ENCODE measurements at places on chromosomes 7 and 10.
A peak's percentile ranks its signal among the peaks of the same experiment; 100 is the strongest.

- DNase-seq: no peak
Observed at GRCh38 chr7:116812860-116813259, 49.5 kb upstream of the CAPZA2 start.

- DNase-seq: no peak
Observed at GRCh38 chr10:124388476-124388822, 30.3 kb downstream of the OAT start.

- no peak for DNase-seq
Observed at GRCh38 chr7:91198371-91198770, 65.9 kb upstream of the FZD1 start.

DNA sequence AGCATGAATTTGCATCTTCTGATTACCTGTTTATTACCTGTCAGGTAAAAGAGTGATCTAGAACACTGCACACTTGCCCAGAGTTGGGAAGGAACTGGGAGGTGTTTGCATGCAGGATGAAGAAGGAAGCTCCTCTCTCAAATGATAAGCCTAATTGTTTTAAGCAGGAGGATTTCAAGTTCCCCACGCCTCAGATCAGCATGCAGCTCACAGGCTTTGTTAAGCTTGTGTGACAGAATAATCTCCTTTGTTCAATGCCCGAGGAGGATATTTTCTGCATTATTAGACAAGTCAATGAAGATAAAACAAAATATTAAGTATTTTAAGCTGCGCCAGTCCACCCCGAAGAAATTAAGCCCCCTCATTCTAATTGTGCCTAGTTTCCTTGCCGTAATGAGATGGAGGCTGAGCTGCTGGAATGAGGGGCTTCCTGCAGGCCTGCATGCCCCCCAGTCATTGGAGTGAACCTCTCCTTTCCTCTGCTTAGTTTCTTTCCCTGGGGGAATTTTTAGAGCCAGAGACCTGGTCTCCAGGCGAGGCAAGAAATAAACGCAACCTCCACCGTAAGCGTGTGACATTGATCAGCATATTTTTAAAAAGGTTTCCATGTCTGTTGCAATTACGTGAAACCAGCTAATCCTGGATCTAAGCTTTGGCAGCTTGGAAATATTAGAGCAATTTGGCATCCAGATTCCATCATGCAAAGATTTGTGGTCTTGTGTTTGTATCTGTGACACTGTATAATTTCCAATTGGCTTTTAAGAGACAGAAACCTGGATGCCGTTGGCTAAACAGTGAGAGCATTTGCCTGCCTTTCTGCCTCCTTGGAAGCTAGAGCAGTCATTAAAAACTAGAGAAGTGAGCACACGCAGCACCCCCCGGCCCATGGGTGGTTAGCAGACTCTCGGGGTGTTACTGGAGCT lies 376.0 kb downstream of the GALNT17 start:
- no peak for DNase-seq

GRCh38 chr7:27842094-27842692 lies 102.2 kb downstream of the TAX1BP1 start:
- DNase-seq: no peak

- DNase-seq: no peak
Observed at GRCh38 chr7:2431260-2431867, 28.0 kb downstream of the CHST12 start.

DNA sequence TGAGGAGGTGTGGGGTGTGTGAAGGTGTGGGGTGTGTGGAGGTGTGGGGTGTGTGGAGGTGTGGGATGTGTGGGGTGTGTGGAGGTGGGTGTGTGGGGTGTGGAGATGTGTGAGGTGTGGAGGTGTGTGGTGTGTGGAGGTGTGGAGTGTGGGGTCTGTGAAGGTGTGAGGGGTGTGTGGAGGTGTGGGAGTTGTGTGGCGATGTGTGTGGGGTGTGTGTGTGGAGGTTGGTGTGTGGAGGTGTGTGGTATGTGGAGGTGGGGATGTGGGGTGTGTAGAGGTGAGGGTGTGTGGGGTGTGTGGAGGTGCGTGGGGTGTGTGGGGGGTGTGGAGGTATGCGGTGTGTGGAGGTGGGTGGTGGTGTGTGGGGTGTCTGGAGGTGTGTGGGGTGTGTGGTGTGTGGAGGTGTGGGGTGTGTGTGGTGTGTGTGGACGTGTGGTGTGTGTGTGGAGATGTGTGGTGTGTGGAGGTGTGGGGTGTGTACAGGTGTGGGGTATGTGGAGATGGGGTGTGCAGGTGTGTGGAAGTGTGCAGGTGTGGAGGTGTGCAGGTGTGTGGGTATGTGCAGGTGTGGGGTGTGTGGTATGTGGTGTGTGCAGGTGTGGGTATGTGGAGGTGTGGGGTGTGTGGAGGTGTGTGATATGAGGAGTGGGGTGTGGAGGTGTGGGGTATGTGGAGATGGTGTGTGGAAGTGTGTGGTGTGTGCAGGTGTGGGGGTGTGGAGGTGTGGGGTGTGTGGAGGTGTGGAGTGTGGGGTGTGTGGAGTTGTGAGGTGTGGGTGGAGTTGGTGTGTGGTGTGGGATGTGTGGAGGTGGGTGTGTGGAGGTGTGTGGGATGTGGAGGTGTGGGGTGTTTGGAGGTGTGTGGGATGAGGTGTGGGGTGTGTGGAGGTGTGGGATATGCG lies 34.5 kb downstream of the SPDYE17 start:
- no peak for DNase-seq

DNA sequence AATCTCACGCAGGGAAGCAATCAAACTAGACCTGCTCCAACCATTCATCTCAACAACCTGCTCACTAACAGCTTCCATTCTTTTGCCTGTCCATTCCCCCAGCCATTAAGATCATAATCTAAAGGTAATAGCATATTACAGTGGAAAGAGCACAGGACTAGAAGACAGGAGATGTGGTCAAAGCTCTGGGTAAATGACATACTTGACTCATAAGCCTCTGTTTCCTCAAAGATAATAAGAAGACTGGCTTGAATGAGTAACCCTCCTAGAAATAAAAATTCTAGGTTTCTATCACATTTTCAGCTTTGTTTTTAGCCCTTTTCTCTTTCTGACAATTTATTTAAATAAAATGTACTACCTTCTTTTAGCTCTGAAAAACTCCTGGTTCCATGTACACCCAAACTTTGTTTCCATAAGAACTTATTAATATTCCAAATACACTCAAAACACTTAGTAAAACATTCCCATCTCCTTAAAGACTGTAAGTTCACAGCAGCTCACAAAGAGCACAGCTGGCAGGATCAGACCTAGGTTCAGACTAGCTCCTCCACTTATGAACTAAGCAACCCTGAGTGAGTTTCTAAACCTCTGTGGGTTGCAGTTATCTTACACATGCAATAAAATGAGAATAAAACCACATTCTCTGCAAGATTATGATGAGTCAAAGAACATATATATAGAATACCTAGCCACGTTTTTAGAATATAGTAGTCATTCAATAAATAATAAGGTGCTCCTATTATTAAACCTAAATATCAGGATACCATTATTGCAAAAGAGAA lies 11.6 kb downstream of the FAM204A start:
- DNase-seq: no peak

DNA sequence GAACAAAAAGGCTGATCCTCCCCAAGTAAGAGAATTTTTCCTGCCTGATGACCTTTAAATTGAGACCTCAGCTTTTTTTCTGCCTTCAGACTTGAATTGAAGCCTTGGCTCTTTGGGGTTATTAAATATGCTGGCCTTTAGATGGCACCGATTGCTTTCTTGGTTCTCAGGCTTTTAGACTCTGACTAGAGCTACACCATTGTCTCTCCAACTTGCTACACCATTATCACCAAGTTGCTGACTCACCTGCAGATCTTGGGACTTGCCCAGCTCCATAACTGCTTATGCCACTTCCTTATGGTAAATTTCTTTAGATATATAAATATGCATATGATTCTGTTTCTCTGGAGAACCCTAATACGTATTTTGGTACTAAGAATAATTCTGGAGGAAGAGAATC lies 3.1 kb upstream of the ABCA13 start:
- no peak for DNase-seq

DNA sequence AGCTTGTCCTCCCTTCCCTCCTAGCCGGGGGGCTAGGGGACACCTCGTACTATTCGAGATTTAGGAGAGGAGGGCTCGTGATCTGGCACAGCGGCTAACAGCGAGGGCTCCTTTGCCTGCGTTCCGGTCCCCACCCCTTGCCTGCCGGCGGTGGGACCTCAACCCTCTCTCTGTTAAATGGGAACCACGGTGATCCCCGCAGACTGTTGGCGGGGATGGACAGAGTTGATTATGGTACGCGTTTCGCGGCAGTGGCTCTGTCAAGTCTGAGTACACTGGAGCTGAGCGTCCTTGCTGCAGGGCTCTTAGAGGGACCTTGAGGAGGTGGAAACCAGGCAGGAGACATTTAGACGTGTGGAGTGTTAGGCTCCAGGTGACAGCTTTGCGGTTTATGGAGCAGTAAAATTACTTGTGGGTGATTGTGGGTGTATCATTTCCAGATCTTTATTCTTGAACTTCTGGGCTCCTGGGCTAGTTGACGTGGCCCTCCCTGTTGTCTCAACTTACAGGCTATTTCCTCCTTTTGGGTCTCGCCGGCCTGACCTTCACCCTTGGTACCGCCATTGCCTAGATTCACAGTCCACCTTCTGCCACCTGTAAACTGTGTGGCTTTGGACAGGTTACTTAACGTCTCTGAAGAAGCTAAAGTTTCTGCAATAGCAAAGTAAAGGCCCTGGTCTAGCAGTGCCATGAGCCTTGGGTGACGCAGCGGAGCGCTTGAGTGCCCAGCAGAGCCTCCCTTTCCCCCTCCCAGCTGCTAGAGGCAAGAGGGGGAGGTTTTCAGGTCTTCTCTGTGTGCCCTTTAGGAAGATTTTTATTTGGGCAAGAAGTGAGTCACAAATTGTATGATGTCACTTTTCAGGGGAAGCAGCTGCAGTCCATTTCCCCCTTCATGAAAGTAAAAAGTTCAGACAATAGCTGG lies 739 bp downstream of the CASP7 start:
- peak; percentile 12 for DNase-seq

DNA sequence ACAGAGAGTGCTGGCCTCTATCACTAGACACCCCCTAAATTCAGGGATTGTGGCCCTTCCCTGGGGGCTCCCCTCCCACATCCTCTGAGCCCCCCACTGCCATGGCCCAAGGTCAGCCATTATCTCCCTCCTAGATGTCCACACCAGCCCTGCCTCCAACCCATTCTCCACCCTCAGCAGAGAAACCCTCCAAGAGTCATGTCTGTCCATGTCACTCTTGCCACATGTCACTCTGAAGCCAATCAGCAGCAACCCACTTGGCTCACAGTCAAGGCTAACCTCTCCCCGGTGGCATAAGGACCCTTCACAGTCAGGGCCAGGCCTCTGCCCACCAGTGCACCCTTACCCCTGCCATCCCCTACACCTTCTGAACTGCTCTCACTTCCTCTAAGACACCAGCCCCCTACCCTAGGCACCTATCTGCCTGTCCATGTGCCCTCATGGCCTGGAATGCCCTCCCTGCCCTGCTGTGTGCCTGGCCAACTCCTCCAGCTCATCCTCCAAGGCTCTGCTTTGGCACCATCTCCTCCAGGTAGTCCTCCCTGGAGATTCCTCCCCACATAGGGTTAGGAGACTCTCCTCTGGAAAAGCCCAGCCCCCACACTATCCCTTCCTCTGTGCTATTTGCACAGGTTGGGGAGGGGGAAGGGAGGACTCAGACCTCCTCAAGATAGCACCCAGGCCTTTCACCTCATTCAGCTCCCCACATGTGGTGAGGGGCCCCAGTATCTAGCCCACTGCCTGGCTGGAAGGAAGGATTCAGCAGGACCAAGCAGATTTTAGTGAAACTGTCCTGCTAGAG lies 83.7 kb downstream of the GRID1 start:
- DNase-seq: no peak

DNA sequence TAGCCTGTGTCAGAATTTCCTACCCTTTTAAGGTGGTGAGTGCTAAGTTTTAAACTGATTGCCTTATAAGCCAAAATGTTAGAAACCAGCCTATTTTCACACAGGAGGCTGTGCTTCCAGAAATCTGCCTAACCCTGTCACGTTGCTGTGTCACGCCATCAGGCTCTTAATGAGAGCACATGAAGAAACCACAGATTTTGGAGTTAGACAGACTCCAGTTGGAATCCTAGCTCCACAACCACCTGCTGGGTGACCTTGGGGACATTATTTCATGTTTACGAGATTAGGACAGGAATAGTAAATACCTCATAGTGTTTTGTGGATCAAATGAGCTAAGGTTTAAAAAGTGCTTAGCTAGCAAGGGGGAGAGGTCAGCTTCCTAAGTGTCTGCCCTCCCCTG lies 321.8 kb downstream of the DPP6 start:
- no peak for DNase-seq

DNA sequence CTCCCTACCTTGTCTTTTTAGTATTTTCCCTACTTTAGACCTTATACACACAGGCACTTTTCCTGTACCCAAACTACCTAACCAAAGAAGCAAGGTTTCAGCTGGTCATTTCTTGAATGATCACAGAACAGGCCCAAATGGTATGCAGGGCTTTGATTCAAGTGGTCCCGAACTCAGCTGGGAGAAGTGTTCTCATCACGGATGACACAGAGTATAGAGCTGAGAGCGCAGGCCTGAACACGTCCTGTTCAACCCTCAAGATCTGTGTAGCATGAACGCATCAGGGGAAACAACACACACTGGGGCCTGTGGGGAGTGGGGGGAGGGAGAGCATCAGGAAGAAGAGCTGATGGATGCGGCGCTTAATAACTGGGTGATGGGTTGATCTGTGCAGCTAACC lies 318.2 kb downstream of the SFMBT2 start:
- no peak for DNase-seq

- DNase-seq: no peak
Observed at GRCh38 chr10:76036111-76036940, 604.9 kb downstream of the LRMDA start.

GRCh38 chr10:61389887-61390286 lies 63.3 kb downstream of the TMEM26 start:
- no peak for DNase-seq

- no peak for DNase-seq
Observed at GRCh38 chr7:14137676-14138075, 148.2 kb upstream of the ETV1 start.

- DNase-seq: no peak
Observed at GRCh38 chr7:12337095-12337494, 66.6 kb downstream of the VWDE start.

GRCh38 chr7:15566476-15566875 lies 4.7 kb upstream of the AGMO start:
- no peak for DNase-seq

GRCh38 chr10:15990535-15991129 lies 130.3 kb upstream of the MINDY3 start:
- no peak for DNase-seq

DNA sequence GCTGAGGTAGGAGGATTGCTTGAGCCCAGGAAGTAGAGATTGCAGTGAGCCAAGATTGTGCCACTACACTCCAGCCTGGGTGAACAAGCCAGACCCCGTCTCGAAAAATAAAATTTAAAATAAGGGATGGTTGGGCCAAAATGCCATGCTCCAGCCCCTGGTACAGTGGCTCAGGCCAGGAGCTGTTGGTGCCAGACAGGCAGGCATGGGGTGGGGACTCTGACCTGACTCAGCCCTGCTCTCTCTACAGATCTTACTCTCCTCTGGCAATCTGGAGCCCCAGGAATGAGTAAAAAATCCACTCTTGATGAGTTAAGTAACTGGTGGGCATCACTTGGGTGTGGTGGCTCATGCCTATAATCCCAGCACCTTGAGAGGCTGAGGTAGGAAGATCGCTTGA lies 8.4 kb upstream of the TMEM120A start:
- no peak for DNase-seq

GRCh38 chr7:116886543-116887156 lies 24.3 kb downstream of the CAPZA2 start:
- no peak for DNase-seq

Measured in stimulated activated CD8-positive, alpha-beta memory T cell treated with anti-CD3 and anti-CD28 coated beads, Interleukin-7, amount 100 ng/mL, for 1 hour (primary cell).